NCI-H2081 (cell line): ENCODE measurements at places on chromosomes 7 and 10.

- DNase-seq: no peak
These were observed 39.2 kb upstream of the CARD11 start for GRCh38 chr7:3082831-3083230.

- no peak for DNase-seq
These were observed 161.8 kb downstream of the ETV1 start for GRCh38 chr7:13827716-13828115.

DNA sequence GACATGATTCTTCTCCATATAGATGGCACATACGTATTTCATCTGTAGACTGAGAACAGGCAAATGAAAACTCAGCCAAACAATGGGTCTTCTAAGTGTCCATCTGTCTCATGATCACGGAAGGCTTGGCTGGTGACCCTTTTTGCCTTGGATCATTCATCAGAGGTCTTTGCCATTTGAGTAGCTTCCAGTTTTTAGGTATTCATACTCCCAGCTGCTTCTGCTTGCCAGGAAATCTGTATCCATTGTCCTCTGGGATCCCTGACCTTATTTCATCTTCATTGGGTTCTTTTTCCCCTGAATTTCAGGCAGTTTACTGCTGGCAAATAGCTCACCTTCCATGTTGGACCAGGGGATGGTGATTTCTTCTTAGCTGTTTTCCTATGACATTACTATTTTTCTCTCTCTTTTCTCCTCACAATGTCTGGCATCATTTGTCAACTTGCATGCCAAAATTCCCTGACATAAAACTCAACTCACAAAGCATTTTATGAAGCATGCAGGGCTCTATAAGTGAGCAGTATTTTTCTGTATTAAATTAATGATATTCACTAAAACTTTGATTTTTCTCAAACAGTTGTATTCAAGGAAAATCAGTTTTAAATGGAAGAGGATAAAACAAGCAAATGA is 241.2 kb downstream of the DNAJB9 start:
- DNase-seq: no peak

DNA sequence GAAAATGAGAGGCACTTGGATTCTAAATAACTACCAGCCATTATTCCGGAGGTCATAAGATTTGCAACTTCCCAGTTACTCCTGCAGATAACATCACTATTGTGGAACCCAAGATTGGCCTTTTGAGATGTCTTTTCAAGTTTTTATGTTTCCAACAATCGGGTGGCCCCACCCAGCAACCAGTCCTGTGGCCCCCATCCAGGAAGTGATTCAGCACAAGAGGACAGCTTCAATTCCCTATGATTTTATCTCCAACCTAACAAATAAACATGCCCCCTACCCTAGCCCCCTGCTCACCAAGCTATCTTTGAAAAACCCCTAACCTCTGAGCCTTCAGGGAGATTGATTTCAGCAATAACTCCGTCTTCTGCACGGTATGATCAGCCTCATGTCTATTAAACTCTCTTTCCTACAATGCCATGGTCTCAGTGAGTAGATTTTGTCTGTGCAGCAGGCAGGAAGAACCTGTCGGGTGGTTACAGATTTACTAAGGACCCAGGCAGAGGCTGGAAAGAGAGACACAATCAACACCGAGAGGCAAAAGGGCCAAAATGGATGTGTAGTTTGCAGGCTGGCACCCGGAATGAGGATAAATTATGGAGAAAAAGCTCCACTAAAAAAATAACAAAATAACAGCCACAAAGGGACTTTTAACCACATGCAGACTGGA is 83.9 kb upstream of the UNC5B start:
- no peak for DNase-seq

DNA sequence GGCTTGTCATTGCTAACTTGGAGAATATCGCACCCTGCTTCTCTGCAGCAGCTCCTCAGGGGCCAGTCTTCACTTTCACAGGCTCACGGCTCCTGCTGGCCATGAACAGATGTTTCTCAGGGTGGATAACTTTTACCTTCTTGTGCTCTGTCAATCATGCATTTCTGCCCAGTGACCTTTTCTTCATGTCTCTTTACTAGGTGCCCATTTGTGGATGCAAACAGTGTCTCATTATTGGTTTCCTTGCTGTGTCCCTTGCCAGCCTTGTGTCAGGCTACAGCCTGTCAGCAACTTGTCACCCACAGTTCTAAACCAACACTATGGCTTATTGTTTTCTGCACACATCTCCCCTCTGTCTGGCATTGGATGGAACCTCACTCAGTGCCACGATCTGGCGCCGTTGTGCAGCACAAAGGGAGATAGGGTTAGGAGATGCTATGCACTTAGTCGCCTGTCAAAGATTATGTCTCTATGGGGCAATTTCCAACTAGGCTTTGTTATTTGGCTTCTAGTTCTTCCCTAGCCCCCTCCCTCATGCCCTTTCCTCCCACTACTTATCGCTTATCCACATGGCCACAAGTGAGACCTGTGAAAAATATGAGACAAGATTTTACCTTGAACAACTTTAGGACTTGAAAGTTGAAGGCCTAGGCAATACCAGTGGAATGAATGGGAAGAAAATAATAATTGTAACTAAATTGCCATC is 45.7 kb upstream of the NXPH1 start:
- no peak for DNase-seq

DNA sequence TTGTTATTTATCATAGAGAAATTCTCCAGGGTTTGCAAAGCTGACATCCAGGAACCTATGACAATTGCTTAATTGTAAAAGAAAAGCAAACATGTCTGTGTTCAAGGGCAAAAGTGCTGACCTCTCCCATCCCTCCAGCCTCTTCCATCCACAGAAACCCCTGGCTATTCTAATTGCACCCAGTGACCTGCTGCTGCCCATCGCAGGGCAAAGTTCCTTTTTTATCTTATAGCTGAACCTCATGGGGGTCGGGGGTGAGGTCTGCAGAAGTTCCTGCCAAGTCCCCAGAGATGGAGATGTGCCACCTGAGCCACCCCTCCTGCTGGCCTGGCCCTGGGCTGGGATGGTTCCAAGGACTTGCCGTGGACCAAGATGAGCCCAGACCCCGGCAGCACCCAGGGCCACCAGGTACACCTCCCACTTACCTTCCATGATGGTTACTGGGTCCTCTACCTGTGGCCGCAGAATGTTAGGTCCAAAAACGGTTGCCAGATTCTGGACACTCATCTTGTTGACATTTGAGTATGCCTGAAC is 146.5 kb downstream of the MAPK8 start:
- DNase-seq: no peak

DNA sequence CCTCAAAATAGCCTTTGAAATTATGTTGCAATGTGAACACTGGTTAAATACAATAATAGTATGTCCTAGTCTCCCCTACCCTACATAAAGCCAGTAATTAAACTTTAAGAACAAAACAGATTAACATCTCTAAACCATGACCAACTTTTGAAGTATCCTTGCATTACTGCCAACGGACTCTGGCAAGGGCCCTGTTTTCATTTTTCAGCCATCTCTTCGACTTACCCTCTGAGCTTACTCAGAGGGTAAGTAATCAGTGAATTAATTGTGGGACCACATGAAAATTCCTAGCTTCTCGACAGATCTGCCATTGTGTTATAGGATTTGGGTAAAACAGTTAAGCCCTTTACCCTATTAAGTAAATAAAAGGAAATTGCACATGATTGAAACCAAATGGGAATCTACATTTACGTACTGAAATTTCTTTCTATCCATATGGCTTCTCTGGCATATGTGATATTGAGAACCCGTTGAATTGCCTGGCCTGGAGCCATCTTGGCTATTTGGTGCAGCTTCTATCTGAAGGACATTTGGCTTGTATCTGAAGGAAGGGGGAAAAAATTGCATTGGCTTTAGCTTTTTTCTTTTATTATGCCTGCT is 39.6 kb downstream of the DYNC1I1 start:
- DNase-seq: peak; percentile 46

DNA sequence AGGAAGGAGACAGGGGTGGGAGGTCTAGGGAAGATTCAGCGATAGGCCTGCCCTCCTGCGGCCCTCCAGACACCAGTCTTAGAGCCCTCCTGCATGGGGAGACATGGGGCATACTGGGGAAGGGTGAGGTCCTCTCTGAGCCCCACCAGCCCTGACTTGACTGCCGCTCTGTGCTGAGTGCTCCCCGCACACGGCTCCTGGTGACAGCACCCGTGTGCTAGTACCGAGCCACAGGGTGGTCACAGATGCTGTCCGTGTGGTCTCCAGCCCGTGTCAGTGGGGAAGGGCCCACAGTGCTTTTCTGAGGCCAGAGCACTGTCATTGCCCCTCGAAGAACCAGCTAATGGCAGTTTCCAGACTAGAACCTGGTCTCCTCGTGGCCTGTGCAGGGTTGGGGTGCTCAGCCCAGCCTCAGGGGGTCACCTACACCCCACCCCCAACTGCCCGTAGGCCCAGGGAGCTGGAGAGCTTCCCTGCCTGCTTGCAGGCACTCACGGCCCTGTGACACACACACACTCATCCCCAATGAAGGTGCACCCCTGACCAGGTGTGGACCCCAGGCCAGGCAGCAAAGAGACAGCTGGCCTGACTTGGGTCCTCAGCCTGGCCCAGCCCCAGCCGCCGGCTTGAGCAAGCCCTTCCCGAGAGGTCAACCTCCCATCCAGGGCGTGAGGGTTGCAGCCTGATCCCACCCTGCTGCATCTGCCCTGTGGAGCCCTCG is 86.0 kb upstream of the RET start:
- DNase-seq: no peak

DNA sequence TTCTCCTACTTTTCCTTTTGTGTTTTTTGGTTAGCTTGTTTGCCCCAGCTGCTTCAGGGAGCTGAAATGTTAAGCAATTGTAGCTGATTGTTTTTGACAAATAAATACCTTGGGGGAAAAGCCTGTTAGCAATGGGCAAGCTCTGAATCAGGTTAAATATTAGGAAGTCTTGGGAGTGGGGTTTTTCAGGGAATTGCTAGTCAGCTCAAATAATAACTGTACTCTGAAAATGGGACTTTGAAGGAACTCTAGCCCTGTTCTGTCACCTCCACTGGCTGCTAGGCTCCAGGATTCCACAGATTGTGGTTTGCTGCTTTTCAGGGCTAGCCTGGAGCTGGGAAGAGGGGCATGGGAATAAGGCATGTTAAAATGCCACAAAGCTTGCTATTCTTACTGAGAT is 39.5 kb downstream of the ADK start:
- DNase-seq: no peak

- no peak for DNase-seq
These were observed 186.8 kb downstream of the MACC1 start for GRCh38 chr7:20030417-20030816.

DNA sequence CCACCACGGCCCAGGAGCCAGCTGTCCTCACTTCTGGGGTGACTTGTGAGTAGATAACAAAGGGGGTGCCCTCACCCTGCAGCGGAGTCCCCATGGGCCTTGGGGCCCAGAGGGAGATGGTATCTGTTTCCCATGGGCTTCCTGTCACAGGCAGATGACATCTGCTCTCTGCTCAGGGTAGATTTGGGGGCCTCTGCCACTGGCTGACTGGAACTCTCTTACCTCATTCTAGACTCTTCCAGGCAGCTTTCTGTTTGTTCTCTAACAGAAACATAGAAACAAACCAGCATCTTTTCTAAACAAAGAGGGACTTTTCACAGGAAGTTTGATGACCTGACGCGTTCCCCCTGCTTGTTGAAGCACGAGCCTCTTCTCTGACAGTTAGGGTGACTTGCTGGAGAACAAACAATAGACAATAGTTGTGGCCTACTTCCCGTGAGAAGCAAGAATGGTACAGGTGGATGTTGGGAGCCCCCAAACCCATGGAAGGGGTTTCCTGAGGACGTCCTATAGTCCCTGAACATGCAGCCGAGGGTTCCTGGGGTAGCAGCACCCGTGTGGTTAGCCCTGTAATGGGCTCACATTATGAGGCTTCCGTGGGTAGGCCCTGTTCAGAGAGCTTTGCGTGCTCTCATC is 61.6 kb downstream of the GRK5 start:
- DNase-seq: no peak

DNA sequence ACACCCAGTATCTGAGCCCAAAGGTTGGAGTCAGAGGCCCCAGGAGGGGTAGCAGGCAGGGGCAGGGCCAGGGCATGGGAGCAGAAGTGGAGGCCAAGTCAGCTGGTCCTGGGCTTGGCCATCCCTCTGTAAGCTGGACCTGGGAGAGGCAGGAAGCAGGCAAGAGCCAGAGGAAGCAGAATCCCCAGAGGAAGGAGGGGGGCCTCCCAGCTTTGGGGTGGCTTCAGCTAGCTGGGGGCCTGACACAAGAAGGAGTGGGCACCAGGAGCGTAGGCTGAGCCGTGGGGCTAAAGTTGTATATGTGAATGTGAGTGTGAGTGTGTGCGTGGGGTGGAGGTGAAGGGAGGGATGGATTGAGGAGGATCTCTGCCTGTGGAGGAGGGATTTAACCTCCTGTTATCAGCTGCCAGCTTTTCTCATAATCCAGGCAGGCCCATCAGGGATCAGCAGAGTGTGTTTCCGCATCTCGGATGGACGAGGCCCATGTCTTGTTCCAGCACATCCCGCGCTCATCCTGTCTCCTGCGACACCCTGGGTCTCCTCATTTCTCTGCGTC is 54.0 kb downstream of the NEURL1 start:
- no peak for DNase-seq

DNA sequence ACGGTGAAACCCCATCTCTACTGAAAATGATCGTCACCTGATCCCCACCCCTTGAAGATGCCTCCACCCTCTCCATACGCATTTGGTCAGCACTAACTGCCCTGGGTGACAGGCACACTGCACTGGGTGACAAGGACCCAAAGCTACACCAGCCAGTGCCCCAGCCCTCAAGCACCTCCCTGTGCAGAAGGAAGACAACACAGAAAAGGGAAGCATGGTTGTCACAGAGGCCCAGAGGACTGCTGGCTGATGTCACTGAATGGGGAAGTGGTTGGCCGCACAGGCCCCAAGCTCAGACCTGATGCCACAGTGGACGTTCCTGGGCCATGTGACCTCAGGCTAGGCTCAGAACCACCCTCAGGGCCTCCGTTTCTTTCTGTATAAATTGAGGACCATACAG is 4.2 kb upstream of the PILRA start:
- DNase-seq: no peak

- DNase-seq: no peak
These were observed 1.1 kb upstream of the VOPP1 start for GRCh38 chr7:55573234-55573900.

GRCh38 chr7:36379831-36380504 is 9.7 kb upstream of the ANLN start:
- DNase-seq: no peak

DNA sequence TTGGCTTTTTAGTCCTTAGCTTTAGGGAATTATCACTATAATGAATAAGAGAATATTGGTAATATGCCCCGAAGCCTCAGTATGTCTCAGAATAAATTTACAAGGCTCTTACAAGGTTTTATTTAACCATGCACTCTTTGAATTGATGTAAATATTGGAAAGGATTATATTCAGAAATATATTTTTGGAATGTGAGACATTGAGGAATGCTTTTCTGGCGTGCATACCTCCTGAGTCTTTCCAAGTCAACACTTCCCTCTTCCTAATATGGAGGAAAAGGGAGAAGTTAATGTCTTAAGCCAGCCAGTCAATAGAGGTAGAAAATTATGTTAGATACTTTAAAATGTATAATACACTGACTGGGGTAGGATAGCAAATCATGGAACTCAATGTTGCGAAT is 1.2 kb upstream of the OR2F1 start:
- no peak for DNase-seq

DNA sequence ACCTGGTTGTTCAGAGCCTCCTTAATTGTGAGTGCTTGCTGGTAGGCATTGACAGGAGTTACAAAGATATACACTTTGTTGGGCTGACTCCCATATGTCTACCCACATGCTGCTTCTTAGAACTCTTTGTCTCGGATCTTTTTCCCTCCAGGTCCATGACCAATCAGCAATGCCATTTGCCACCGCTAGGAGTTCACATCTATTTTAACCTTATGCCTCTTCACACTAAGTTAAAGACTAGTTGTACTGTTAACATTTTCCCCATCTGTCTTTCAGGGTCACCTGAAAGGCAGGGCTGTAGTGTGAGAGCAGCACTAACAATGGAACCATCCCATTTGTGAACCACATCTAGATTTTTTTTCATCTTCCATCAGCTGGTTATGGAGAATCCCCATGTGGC is 226.7 kb upstream of the NPY start:
- DNase-seq: no peak
